Posterior vena cava (tissue), 2 donors: ENCODE measurements at places on chromosomes 3 and 15. TPM values are rescaled to one million over a fixed set of nuclear protein-coding genes. Genes with fewer than 3 reads are reported as not detected.

- no peak for DNase-seq
Observed at GRCh38 chr3:38519651-38520050, 23.5 kb downstream of the EXOG start.

GRCh38 chr3:155332716-155333115, 39.2 kb upstream of the STRIT1 start:
- DNase-seq = no peak

Gene ELL3
- 2.2 TPM for total RNA-seq

Gene CTXN2
- not detected for total RNA-seq
